Activated T-cell treated with anti-CD3 and anti-CD28 coated beads, Interleukin-2, amount 50 U/mL, for 1 hour (primary cell): ENCODE measurements at places on chromosomes 4 and X.

DNA sequence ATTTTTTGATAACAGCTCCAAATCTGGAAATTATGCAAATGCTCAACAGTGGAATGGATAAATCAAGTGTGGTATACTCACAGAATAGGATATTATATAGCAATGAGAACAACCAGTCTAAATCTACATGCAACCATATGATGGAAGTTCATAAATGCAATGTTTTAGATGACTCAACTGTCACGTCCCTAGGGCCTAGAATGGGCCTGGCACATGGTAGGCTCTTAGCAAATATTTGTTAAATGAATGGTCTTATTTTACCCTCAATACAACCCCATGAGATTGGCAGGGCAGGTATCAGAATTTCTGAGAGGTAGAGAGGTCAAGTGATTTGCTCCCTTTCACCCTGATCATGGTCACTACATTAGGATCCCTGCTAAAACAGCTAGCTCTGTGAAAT is 14.6 kb upstream of the NKX3-2 start:
- DNase-seq = no peak

DNA sequence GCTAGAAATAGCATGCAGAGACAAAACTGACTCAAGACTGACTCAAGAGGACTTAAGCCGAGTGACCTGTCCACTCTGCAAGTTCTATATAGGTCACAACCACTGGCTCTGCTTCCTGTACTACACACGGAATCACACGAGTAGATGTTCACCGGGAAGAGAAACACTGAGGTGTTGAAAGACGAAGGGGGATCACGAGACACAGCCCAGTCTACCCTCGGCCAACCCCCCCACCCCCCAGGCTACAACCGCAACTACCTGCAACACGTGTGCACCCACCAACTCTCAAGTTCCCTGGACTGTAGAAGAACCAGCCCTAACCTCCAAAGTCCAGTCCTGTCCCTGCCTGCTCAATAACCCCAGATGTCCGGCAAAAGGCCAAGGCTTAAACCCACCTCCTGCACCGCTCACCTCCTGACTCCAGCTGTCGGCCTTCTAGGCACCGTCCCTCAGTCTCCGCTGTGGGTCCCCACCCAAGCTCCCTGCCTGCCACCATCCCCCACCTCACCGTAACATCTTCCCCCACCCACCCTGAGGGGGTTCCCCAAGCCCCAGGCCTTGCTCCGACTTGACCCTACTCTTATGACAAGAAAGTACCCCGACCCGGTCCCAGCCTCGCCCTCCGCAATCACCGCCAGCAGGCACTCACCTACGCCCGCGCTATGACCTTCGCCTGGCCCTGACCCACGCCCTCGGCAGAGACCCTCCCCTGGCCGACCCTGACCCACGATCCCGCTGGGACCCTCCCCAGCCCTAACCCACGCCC is 739 bp downstream of the GAK start:
- peak; percentile 32 for DNase-seq

DNA sequence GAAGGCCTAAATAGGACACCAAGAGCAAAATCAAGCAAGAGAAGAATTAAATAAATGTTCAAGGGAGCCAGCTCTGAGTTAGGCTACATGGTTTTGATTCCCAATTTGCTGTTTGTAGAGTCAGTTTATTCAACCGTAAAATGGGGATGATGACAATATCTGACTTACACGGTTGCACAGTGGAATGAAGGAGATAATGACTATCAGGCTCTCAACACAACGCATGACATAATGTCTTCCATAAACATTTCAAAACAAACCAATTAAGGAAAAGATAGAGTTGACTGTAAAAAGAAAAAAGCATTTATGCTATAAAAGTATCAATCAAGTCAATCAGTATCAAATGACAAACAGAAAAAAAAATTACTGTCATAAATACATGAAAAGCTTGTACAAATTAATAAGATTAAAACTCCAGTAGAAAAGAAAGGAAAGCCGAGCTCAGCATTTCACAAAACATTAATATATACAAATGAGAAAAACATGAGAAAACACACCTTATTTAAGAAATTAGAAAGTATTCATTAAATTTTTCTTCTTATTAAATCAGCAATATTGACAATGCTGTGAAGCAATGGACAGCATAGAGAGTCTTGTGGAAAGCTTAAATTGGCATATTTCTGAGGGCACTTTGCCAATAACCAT is 179.0 kb downstream of the SCFD2 start:
- no peak for DNase-seq

- DNase-seq = no peak
These were observed 63.8 kb downstream of the ZNF718 start for GRCh38 chr4:188091-188490.

DNA sequence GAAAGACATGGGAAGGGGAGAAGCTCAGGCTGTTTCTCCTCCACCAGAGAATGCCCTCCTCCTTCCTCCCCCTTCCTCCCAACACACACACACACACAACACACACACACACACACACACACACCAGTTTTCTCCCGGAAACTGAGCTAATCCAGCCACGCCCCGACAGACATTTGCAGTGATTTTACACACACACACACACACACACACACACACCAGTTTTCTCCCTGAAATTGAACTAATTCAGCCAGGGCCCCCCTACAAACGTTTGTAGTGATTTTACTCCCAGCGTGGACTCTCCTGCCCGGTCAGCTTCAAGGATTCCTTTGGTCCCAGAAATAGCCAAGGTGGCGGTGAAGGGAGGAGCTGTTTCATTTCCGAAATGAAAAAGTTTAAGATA is 32.9 kb upstream of the STX18 start:
- DNase-seq = no peak

- peak; percentile 67 for DNase-seq
These were observed at the start of gene IL2RG for GRCh38 chrX:71111141-71111843. TSS of gene IL2RG (minus strand) at chrX:71111577. CDS start at chrX:71111539, 38 bp downstream.

DNA sequence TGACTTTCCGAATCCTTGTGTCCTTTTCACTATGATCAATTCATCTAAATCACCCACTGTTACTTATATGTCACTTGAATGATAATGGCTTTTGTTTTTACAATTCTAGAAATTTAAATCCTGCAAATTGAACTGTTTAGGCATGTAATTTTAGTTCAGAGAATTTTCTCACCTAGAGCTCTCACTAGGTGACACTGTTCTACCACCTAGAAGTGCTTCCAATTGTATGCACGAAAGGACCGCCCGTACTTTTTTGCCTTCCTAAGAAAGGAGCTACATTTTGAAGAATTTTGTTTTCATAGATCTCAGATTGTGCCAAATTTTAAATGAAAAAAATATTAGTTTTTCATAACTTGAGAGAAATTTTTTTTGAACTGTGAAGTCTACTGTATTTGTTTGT is 481.6 kb upstream of the FSTL5 start:
- no peak for DNase-seq

DNA sequence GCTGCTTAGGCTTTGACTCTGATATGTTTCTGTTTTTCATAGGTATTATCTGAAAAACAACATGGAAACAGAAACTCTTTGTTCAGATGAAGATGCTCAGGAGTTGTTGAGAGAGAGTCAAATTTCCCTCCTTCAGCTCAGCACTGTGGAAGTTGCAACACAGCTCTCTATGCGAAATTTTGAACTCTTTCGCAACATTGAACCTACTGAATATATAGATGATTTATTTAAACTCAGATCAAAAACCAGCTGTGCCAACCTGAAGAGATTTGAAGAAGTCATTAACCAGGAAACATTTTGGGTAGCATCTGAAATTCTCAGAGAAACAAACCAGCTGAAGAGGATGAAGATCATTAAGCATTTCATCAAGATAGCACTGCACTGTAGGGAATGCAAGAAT is 238.6 kb downstream of the RAPGEF2 start:
- no peak for DNase-seq

GRCh38 chr4:6908432-6909112 is 1.1 kb upstream of the TBC1D14 start:
- DNase-seq = no peak

DNA sequence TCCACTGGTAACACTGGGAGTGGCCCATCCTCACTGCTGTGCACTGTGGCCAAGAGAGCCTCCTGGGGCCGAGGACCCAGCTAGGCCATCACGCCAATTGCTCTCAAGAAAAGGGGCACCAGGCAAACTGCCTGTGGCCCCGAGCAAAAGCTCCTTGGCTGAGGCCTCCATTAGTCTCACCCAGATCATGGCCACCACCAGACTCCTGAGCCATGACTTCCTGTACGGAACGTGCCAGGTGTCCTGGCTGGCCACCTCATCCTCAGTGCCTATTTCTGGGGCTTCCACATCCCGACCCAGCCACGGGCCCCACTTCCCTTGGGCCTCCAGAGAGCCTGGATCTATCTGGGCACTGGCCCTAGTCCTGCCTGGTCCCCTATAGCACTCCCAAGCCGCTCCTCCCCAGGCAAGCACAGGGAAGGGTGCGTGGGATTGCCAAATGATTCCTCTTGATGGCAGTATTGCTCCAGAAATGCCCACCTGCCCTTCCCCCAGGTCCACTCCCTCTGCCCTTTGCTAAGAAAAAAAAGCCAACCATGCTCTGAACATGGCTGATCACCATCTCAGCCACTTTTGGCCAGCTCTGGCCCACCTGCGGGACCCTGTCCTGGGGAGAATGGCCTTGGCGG is 212.6 kb upstream of the AGTR2 start:
- DNase-seq = no peak

DNA sequence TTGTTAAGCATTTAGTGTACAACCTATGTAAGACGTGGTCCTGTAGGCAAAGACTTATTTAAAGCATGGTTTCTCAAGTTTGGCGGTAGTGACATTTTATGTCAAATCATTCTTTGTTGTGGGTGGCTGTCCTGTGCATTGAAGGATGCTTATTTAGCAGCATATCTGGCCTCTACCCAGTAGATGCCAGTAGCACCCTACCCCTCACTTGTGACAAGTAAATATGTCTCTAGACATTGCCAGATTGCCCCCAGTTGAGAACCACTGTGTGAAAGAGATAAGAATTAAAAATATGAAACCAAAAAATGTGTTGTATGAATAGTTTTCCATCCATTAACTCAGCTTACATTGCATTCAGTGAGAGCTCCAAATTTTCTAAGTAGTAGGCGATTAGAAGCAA is 25.5 kb downstream of the MMAA start:
- DNase-seq = no peak

- no peak for DNase-seq
These were observed 278.3 kb downstream of the PCDH18 start for GRCh38 chr4:137253949-137254348.

GRCh38 chr4:53563824-53564223 is 27.5 kb downstream of the LNX1 start:
- DNase-seq = no peak
